A549 treated with Mapracorat at 1 μM for 4 hours (cell line): ENCODE measurements at places on chromosomes 12 and 14. TPM values are rescaled to one million over a fixed set of nuclear protein-coding genes. Genes with fewer than 3 reads are reported as not detected.

Gene TAS2R8
- not detected in 5 replicates for total RNA-seq

Gene MARK3
- total RNA-seq: 52.4 to 59.7 TPM (median 54.7 TPM) in 5 replicates

Gene KRT75
- total RNA-seq: 0.07 to 0.14 TPM (median 0.10 TPM) in 4 of 5 replicates, not detected in the other

Gene FSCB
- not detected in 5 replicates for total RNA-seq

Gene BMP4
- total RNA-seq: 1.5 to 2.2 TPM (median 2.0 TPM) in 5 replicates

Gene C12orf50
- 0.12 to 0.19 TPM (median 0.14 TPM) in 3 of 5 replicates, not detected in the others for total RNA-seq
